ENCODE measurements at places on chromosomes 4 and X. TPM values are rescaled to one million over a fixed set of nuclear protein-coding genes. Genes with fewer than 3 reads are reported as not detected.

THOC2 gene
- total RNA-seq: 143 TPM

BMX gene
- total RNA-seq: not detected

PRSS48 gene
- total RNA-seq: not detected

PABPC5 gene
- total RNA-seq: 8.1 TPM

GASK1B gene
- 8.8 TPM for total RNA-seq

NEIL3 gene
- total RNA-seq: 6.9 TPM

BEND4 gene
- 16.9 TPM for total RNA-seq

GCNA gene
- 5.3 TPM for total RNA-seq

CORIN gene
- total RNA-seq: 0.31 TPM

TBX22 gene
- total RNA-seq: 0.31 TPM

RNF150 gene
- total RNA-seq: 53.2 TPM

TMSB15A gene
- total RNA-seq: 163 TPM

UGT2A1 gene
- not detected for total RNA-seq
